ENCODE measurements at places on chromosomes 12 and 14.

- no peak for DNase-seq
Observed at GRCh38 chr12:7959701-7960121, 23.7 kb upstream of the SLC2A3 start.

GRCh38 chr12:26846416-26846815 lies 13.4 kb upstream of the ITPR2 start:
- no peak for DNase-seq

DNA sequence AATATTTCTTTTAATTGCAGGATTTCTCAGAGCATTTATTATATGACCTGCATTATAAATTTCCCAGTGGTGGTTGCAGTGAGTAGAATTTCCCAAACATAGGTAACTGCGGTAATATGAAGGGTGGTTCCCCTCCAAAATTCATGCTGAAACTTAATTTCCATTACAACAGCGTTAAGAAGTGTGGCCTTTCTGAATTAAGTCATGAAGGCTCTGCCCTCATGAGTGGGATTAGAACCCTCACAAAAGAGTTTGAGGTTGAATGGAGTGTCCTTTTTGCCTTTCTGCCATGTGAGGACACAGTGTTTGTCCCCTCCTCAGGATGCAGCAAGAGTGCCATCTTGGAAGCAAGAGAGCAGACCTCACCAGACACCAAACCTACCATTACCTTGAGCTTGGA lies 233.6 kb downstream of the KTN1 start:
- no peak for DNase-seq

GRCh38 chr14:46985529-46986380 lies 334.2 kb upstream of the RPL10L start:
- DNase-seq = no peak

- DNase-seq = no peak
Observed at GRCh38 chr14:104874571-104875411, 9.7 kb downstream of the CEP170B start.

- DNase-seq = no peak
Observed at GRCh38 chr12:92070054-92070863, 75.4 kb downstream of the BTG1 start.

DNA sequence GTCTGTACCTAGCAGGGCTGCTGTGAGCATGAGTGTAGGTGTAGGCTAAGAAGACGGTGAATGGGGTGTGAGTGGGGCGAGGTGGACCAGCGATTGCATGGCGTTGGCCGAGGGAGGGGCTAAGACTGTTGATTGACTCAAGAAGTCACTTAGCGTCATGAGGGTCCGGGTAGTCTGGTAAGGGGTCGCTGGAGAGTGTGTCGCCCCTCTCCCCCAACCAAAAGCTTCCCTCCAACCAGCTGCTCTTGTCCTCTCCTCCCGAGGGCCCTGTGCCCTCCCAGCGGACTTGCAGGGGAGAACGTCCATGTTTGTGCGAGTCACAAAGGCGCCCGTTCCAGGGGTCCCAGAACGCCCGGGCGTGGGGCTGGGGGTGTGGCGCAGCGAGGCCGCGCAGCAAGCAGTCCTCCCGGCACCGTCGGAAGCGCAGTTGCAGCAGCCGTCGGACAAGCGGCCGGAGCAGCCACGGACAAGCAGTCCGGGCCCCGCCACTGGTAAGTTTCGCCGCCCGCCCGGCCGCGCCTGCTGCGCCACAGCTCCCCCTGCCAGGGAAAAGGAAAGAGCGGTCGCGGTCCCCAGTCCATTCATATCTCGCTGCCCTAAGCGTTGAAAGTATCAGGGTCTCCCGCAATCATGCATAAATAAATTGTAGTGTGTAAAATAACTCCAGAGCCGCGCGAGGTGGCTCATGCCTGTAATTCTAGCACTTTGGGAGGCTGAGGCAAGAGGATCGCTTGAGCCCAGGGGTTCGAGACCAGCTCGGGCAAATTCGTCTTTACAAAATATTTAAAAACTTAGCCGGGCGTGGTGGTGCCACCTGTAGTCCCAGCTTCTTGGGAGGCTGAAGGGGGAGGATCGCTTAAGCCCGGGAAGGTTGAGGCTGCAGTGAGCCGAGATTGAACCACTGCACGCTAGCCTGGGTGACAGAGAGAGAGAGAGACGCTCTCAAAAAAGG lies at the start of gene CCDC63:
TSS of gene CCDC63 (plus strand) at position 373 of the 952 bp plus-strand sequence. CDS start 5,968 bp downstream, outside the sequence.
- DNase-seq = no peak

DNA sequence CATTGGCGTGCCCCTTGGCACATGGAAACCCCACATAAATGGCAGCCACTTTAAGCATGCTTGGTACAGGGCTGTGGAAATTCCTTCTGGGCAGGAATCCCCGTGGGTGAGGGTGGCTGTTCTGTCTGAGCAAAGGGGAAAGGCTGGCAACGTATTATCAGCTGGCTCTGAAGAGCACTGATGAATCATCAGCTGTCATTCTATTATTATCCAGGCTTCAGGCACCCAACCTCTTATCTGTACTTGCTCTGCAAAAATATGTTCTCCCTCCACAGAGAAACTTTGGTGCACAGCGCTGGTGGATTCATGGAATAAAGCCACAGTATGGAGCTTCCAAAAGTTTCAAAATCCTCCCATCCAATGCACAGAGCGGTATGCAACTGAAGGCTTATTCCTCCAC lies 167.1 kb downstream of the TBX5 start:
- no peak for DNase-seq

GRCh38 chr12:94874518-94875302 lies 128.8 kb downstream of the NDUFA12 start:
- peak; percentile 26 for DNase-seq

DNA sequence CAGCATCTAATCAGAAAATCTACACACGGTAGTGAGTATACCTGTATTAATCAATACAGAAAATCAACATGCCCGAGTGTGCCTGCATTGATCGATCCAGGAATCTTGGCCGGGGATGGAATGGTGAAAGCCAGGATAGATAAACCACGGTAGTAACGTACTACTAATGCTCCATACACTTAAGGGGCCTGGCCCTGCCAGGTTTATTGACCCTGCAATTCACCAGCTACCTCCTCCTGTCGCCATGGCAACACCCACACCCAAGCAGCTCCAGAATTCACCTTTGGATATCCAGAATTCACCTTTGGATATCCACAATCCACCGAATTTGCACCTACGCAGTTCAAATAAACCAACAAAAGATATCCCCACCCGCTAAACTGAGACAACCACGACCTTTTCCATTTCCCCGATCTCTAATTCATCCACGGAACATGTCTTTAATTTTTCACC lies 14.8 kb upstream of the CALM1 start:
- peak; percentile 80 for DNase-seq

DNA sequence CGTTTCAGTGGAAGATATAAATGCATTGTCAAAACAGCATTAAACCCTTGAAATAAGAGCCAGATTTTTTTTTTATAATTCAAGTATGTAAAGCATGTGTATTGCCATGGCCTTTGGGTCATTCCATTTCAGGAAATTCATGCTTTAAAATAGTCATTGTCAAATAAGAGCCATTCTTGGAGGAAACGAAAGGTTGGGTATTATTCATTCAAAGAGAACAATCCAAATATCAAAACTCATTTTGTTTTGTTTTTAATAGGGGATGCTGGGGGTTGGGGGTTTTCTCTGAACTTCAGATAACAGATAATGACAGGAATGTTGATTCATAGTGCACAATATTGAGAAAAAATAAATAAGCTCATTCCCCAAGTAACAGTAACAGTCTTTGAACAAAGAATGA lies 174.4 kb upstream of the NUDT4 start:
- DNase-seq = no peak

GRCh38 chr12:121050725-121051124 lies 11.7 kb upstream of the OASL start:
- DNase-seq = no peak

- DNase-seq = no peak
Observed at GRCh38 chr12:114693059-114693531, 9.1 kb upstream of the TBX3 start.

- no peak for DNase-seq
Observed at GRCh38 chr12:107779077-107779831, 4.8 kb downstream of the ASCL4 start.

DNA sequence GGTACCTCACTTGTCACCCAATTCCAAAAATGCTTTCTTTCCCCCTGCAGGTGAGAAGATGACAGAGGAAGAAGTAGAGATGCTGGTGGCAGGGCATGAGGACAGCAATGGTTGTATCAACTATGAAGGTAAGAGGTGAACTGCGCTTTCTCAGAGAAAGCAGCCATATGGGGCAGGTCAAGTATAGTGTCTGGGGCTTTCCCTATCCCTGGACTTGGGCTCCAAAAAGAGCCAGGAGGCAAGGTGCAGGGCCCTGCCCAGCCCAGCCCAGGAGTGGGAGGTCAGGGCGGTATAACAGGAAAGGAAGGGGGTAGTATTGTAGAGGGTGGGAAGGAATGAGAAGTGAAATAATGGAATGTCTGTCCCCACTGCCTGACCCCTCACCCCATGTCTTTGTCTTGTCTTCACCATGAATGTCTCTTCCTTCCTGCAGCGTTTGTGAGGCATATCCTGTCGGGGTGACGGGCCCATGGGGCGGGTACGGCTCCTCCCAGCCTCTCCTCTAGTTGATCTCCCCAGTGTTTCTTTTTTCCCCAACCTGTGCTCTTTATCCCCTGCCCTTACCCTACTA lies 2.1 kb downstream of the MYL6 start:
- no peak for DNase-seq

DNA sequence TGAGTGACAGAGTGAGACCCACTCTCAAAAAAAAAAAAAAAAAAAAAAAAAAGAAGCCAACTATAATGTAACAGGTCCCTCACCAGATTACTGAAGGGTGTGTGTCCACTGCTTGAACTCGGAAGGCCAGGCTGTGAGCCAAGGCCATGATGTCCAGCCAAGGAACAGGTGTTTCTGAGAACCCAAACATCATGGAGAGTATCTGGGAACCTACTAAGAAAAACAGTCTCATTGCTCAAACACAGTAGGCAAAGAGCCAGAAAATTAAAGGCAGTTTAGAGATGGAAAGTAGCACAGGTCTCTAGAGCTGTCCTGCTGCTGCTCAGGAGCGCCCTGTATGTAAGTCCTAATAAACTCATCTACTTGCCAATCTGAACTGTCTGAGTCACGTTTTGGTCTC lies 12.5 kb upstream of the MAP4K5 start:
- DNase-seq = no peak

- DNase-seq = no peak
Observed at GRCh38 chr12:77228376-77228775, 163.0 kb upstream of the E2F7 start.

DNA sequence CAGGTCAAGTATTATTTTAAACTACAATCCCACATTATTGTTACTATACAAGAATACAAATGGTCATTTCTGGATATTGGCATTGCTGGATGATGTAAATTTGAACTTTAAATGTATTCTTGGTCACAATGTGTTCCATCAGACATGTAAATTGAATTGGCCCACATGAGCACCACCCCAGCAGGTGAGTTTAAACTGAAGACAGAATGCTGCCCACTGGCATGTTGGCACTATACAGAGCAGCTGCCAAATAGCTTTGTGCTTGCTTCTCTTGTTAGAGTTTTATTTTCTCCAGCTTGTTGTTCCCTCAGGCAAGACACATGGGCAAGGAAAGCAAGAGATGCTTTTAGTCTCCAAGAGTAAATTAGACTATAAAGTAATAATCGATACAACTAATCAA lies 98.6 kb downstream of the C12orf50 start:
- DNase-seq = no peak

DNA sequence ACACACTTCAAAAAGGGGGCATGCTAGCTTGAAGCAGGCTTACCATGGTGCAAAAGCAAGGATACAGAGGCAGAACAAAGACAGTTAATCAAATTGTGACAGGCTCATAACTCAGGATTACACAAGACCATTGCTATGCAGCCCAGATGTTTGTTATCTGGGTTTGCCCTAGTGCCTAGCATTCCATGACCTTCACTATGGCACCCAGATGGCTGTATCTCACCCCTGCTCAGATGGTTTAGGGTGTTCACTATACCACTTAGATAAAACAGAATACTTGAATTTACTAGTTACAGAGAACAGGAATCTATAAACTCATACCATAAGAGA lies 56.2 kb downstream of the SDR9C7 start:
- DNase-seq = no peak

- no peak for DNase-seq
Observed at GRCh38 chr14:88556581-88556980, 1.8 kb upstream of the PTPN21 start.

All from NCI-H1105 (cell line).